ENCODE measurements at places on chromosomes 7 and 10.
A peak's percentile ranks its signal among the peaks of the same experiment; 100 is the strongest.

GRCh38 chr10:78199005-78199725 is 165.5 kb downstream of the RPS24 start:
- no peak for DNase-seq

- DNase-seq = no peak
Observed at GRCh38 chr10:125174360-125174759, 14.0 kb upstream of the CTBP2 start.

DNA sequence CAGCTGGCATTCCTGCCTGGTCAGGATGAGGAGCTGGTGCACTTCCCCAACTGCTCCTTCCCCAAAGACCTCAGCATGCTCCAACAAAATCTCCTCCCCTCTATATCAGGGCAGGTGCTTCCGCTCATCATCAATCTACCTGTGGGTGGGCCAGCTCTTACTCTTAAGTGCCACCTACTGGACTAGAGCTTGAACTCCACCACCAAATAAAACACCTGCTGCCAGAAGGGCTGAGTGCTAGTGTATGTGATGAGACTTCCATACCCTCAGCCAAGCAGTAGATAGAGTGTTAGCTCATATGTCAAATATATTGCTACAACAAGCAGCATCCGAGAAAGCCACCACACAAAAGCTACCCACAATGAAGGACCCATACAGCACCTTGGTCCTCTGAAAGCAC is 264.3 kb downstream of the RNLS start:
- DNase-seq = no peak

- no peak for DNase-seq
Observed at GRCh38 chr10:73471226-73471625, 24.6 kb downstream of the PPP3CB start.

- no peak for DNase-seq
Observed at GRCh38 chr10:124345521-124345920, 73.2 kb downstream of the OAT start.

DNA sequence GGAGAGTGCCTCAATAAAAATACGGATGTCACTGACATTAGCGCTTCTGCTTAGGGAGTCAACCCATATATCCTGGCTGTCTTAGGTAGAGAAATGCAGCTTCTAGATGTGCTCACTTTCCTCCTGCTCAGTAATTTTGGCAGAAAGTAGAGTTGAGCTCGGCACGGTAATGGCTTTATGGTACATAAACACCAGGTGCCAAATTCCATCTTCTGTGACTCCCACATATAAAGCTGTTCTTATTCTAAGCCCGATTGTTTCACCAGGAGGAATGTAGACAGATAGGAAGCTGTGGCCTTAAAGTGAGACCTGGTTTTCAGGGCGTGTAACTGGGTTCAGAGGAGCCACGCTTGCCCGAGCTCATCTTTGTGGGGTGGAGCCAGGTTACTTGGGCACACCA is 143.7 kb downstream of the CREB5 start:
- DNase-seq = no peak

- DNase-seq = no peak
Observed at GRCh38 chr10:34495938-34496337, 319.2 kb downstream of the PARD3 start.

DNA sequence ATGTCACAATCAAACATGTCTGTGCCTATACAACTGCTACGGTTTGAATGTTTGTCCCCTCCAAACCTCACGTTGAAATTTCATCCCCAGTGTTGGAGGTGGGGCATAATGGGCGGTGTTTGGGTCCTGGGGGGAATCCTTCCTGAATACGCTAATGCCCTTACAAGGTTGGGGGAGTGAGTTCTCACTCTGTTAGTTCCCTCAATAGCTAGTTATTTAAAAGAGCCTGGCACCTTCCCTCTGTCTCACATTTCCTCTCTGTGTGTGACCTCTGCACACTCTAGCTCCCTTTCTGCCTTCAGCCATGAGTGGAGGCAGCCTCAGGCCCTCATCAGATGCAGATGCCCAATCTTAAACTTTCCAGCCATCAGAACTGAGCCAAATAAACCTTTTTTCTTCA is 129.5 kb downstream of the GRM8 start:
- no peak for DNase-seq

DNA sequence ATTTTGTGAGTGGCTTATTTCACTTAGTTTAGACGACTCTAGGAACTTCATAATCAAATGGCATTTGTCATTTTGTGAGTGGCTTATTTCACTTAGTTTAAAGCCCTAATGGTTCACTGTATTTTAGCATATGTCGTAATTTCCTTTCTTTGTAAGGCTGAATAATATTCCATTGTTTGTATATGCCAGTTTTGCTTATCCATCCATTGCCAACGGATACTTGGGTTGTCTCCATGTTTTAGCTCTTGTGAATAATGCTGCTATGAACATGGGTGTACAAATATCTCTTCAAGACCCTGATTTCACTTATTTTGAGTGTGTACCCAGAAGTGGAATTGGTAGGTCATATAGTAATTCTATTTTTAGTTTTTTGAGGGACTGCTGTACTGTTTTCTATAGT is 31.8 kb downstream of the DOCK1 start:
- no peak for DNase-seq

DNA sequence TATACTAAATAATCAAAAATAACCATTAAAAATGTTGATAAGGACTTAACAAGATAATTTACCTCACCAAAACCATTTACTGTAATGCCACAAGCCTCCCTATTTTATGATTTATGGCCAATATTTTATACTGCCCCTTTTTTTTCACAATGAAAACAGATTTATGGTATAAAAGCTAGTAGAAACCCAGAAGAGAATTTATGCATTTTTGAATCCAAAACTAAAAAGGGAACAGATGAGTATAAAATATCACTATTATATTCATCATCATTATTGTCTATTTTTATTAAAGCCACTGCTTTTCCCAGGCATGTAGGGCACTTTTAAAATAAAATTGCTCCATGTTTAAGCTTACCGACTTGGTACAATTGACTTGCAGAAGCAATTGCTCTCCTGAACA is 425.0 kb downstream of the PHTF2 start:
- no peak for DNase-seq

DNA sequence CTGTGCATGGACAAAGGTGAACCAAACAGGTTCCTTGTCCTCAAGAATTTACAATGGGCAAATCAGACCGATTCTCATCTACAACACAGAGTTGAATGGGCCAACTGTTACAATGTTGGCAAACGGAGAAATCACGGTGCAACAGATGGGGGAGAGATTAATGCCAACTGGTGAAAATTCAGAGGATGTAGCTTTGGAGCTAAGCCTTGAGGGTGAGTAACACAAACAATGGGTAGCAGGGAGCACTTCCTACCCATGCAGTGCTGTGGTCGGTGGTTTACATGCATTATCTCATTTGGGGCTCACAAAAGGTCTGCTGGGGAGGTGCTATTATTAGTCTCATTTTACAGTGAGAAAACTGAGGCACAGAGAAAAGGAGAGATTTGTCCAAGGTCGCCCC is 902 bp upstream of the NFE2L3 start:
- DNase-seq = no peak

- DNase-seq = no peak
Observed at GRCh38 chr7:127119517-127119916, 133.2 kb downstream of the GRM8 start.

DNA sequence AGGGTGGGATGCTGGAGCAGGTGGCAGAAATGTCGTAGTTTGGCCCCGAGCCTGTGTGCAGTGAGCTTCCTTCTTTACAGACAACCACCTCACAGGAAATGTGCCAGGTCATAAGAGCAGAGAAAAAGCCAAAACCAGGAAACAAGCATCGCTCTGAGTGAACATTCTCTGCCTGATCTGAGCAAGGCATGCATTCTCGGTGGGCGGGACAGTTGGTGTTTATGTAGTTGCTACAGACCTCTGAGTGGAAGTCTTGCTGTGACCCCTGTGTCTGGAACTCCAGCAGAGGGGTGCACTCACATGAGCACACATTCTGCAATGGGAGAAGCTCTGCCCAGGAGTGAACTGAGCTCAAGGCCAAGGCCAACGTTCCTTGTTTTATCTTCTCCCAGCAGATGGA is 230.1 kb downstream of the TCERG1L start:
- no peak for DNase-seq

DNA sequence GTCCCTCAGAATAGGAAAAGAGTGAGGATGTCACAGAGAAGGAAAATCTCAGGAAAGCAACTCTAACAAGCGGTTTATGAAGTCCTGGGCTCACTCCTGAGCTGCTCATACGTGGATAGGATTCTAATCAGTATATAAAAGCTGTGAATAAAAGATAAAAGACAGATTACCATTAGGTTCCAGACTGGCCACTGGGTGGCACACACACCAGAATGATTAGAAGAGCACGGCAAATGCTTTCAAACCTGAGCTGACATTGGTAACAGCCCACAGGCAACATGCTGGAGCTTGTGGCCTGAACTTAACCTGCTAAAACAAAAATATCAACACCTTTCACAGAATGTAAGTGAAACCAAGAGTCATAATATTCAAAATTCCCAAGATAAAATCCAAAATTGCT is 370.8 kb downstream of the GRID1 start:
- peak; percentile 0 for DNase-seq

- no peak for DNase-seq
Observed at GRCh38 chr10:113780681-113781250, 29.3 kb downstream of the PLEKHS1 start.

- no peak for DNase-seq
Observed at GRCh38 chr10:13417459-13418126, 69.5 kb upstream of the SEPHS1 start.
